Heart left ventricle (tissue), 16 donors: ENCODE measurements at places on chromosomes 13 and 19. TPM values are rescaled to one million over a fixed set of nuclear protein-coding genes. Genes with fewer than 3 reads are reported as not detected.

DNA sequence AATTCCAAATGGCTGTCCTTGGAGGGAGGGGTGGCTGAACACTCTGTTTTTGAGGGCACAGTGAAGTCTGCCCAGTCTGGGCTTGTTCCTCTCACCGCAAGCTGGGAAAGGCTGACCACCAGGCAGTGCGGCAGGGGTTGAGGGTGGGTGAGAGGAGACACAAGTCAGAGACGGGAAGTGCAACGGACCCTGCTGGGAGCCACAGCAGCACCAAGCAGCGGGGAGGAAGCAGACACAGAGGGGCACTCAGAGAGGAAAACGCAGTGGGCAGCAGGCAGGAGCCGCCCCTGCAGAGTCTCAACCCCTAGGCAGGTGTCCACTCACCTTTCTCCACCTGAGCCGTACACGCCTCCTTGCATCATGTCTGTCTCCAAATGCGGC is 15.6 kb downstream of the AKAP8L start:
- H3K4me1 ChIP-seq: peaks cover 50% of the 10 kb centered on the region
- peaks cover 60% of the 10 kb centered on the region for H3K36me3 ChIP-seq
- no peak for DNase-seq
- no peaks in the 10 kb centered on the region for H3K27me3 ChIP-seq
- H3K27ac ChIP-seq: peak overlapping the region; percentile 74

GRCh38 chr13:31168166-31168565 is 6.5 kb upstream of the HSPH1 start:
- DNase-seq: no peak
- no peaks in the 10 kb centered on the region for H3K36me3 ChIP-seq

DNA sequence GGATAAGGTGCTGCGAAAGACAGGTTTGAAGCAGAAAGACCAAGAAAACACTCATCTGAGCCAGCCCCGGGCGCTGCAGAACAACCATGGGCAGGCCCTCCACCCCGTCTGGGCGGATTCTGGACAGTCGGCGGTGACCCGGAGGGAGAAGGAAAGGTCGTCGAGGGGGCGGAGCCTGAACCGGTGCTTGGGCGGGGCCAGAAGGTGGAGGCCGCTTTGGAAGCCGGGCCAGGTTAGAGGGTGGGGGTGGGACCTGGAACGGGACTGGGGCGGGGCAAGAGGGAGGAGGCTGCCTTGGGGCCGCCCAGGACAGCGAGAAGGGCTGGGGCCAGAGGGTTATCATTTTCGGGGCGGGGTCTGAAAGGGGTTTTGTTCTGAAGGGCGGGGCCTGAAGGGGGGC is 5.0 kb upstream of the ZNF765 start:
- peaks cover 9% of the 10 kb centered on the region for H3K4me1 ChIP-seq
- peak; percentile 25 for DNase-seq
- H3K27ac ChIP-seq: no peak overlapping the region
- no peaks in the 10 kb centered on the region for H3K36me3 ChIP-seq
- no peak overlapping the region for H3K4me3 ChIP-seq

GRCh38 chr13:51801631-51802099 is 2.3 kb downstream of the DHRS12 start:
- H3K4me1 ChIP-seq: peaks cover 18% of the 10 kb centered on the region
- H3K27me3 ChIP-seq: no peaks in the 10 kb centered on the region
- DNase-seq: peak; percentile 90
- H3K27ac ChIP-seq: peak overlapping the region; percentile 100
- no peak overlapping the region for H3K4me3 ChIP-seq

DNA sequence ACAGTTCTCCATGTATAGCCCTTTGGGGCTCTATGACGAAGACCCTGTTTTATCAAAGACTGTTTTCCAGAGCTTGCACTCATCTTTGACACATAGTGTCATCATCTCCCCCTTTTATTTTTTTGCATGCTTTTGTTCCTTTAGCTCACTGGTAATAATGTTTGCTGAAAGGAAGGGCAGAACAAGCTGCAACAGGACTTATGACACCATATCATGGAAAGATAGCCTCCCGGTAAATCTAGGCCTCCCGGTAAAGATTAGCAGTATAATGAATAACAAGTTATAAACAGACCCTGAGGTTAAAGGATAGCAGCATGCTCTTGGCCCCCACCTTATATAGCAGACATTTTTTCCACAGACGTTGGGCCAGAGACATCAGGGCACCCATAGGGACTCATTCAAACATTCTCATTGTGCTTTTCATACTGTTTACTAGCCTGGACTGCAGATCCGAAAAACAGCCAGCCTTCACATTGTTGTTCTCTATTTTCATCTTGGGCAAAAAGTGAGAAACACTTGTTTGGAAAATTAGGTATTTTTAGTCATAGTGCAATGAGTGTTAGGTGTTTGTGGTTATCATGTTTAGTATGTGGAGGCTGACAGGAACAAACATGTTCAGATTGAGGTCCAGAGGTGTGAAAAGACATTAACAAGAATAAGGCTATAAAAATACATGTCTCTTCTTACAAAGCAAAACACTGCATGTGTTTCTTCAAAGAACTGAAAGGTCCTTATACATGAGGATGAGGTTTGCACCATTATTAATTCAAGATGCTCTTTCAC is 136.9 kb upstream of the SPRY2 start:
- H3K4me3 ChIP-seq: no peak overlapping the region
- H3K4me1 ChIP-seq: peaks cover 24% of the 10 kb centered on the region
- no peaks in the 10 kb centered on the region for H3K27me3 ChIP-seq
- no peaks in the 10 kb centered on the region for H3K36me3 ChIP-seq
- no peak for DNase-seq
- peak overlapping the region; percentile 30 for H3K27ac ChIP-seq

DNA sequence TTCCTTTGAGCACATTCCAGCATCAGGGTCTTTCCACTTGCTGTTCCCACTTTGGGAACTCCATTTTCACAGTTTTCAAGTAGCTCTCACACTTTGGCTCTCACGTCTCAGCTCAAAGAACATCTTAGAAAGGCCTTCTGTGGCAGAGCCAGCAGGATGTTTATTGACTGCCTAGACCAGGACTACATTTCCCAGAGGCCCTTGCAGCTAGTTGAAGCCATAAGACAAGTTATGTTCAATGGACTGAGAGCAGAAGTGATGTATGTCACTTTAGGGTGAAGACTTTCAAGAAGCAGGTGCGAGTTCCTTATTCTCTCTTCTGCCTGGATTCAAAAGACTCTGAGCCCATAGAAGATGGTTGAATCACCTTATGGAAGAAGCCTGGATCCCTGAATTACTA is 4.3 kb upstream of the HAUS5 start:
- no peaks in the 10 kb centered on the region for H3K36me3 ChIP-seq
- no peaks in the 10 kb centered on the region for H3K27me3 ChIP-seq
- no peak overlapping the region for H3K4me3 ChIP-seq
- peaks cover 9% of the 10 kb centered on the region for H3K4me1 ChIP-seq
- no peak overlapping the region for H3K27ac ChIP-seq

DNA sequence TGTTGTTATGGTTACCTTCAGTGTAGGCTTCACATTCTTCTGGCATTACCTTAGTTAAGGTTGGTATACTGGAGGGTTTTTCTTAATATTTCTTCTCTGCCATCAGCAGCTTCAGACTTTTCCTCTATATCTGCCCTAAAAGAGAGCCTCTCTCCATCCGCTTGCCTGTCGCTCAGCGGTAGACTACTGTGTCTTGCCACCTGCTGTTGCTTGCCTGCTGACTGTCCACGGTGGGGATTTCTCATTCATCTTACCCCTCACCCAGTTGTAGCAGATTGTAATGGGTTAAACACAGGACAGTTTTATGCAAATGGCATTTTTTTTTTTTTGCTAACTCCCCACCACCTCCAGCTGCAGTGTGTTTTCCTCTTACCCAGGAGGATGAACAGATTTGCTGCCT is 577.2 kb downstream of the SLITRK5 start:
- H3K36me3 ChIP-seq: no peaks in the 10 kb centered on the region
- no peak overlapping the region for H3K27ac ChIP-seq
- DNase-seq: no peak
- no peaks in the 10 kb centered on the region for H3K4me1 ChIP-seq

DNA sequence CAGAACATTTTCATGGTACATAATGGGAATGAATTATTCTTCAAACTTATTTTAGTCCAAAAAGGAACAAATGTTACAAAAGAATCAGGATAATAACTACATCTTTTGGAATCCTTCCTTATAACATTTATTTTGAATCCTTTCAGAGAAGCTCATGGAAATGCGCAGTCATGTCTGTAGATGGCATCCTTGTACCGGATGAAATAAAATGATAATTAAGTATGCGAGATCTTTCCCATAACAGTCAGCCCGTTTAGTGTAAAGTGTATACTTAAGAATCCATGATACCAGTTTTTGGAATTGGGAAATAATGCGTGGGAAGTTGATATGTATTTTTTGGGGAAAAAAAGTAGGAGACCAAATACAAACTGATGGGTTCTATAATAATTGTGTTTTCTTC is 418.8 kb downstream of the GPC5 start:
- DNase-seq: no peak
- no peaks in the 10 kb centered on the region for H3K36me3 ChIP-seq
- H3K27me3 ChIP-seq: no peaks in the 10 kb centered on the region
- no peak overlapping the region for H3K27ac ChIP-seq
- H3K4me3 ChIP-seq: no peak overlapping the region

GRCh38 chr13:107866941-107867623 is 348.3 kb downstream of the LIG4 start:
- H3K4me3 ChIP-seq: peak overlapping the region; percentile 30
- H3K36me3 ChIP-seq: no peaks in the 10 kb centered on the region
- no peak for DNase-seq
- H3K4me1 ChIP-seq: no peaks in the 10 kb centered on the region
- peaks cover 36% of the 10 kb centered on the region for H3K27me3 ChIP-seq

DNA sequence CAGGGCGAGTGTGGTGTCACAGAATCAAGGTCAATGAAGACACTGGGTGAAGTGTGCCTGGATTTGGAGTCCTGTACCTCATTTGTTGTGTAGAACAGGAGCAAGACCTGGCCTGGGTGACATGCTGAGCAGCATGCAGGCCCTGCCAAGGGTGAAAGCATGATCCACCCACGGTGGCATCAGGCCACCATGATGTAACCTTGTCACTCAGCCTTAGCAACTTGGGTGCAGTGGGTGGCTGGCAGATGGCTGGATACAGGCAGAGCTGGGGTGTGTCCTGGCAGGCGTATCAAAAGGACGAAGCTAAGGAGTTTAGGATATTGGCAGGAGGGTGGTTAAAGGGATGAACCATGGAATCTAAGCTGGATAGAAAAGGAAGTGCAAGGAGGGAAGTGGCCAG is 10.3 kb downstream of the THSD1 start:
- H3K4me3 ChIP-seq: no peak overlapping the region
- no peak overlapping the region for H3K27ac ChIP-seq
- no peak for DNase-seq
- H3K27me3 ChIP-seq: no peaks in the 10 kb centered on the region
- no peaks in the 10 kb centered on the region for H3K4me1 ChIP-seq

DNA sequence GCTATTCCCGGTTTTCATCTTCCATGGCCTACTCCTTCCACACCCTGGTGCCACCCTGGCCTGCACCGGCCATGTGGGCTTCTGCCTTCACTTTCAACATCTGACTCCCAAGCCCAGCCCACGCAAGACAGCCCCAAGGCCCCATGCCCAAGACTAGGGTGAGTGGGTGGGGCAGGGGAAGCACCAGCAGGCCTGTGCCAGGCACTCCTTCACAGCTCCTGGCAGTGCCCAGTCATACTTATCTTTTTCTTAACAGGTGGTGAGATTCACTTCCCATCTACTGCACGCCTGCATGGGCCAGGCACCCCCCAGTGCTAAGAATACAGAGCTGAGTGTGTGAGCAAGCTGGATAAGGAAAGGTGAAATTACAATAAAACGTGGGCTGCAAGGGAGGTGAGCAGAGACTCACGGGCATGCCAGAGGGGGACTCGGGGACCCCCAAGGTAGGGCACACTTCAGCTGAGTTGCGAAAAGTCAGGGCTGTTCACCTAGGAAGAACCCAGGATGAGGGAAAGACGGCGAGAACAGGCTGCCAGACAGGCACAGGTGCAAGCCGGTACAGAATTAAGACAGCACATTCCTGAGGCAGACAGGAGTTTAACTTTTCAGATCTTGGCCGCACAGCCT is 55.7 kb downstream of the COL4A1 start:
- H3K27me3 ChIP-seq: no peaks in the 10 kb centered on the region
- H3K4me1 ChIP-seq: peaks cover 71% of the 10 kb centered on the region
- peak; percentile 16 for DNase-seq
- H3K36me3 ChIP-seq: no peaks in the 10 kb centered on the region
- peak overlapping the region; percentile 82 for H3K27ac ChIP-seq
- no peak overlapping the region for H3K4me3 ChIP-seq

DNA sequence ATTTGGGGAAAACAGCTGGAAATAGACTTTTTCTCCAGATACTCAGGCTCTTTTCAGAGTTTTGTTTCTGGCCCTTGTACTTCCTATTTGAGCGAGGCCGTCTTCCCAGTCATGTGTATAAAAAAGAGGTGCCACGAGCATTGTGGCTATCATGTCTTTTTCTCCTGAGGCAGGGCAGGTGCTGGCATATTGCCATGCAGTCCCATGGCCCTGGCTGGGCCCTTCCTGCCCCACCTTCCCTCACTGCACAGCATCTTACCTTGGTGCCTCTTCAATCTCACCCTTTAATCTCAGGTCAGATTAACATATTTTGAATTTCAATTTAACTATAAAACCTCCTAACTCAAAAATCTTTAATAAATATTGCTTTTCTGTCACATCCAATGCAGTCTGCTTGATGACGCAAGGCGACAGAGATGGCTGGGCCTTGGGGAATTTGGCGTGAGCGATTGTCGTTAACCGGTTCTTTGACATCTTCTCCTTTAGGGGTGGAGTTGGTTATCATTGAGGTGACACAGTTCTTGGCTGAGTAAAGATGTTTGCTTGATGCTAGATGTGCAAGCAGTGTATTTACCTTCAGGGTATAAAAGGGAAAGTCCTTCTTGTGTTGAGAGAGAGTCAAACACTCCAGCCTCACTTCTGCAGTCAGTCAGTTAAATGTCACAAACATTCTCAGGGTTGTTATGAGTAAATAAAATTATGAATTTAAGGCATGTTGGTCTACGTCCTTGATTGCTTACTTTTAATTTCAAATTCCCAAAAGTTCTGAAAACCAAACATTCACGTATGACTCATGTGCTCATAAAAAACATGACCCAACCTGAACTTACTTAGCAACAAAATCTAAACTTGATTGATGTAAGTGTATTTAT is 289.9 kb downstream of the MYO16 start:
- no peaks in the 10 kb centered on the region for H3K27me3 ChIP-seq
- no peaks in the 10 kb centered on the region for H3K4me1 ChIP-seq
- no peak overlapping the region for H3K27ac ChIP-seq
- no peak for DNase-seq

TMEM272 gene
- not detected for total RNA-seq
